ENCODE measurements at places on chromosomes 12 and 14.

GRCh38 chr14:59500732-59501131 lies 16.4 kb downstream of the JKAMP start:
- DNase-seq, result no peak

DNA sequence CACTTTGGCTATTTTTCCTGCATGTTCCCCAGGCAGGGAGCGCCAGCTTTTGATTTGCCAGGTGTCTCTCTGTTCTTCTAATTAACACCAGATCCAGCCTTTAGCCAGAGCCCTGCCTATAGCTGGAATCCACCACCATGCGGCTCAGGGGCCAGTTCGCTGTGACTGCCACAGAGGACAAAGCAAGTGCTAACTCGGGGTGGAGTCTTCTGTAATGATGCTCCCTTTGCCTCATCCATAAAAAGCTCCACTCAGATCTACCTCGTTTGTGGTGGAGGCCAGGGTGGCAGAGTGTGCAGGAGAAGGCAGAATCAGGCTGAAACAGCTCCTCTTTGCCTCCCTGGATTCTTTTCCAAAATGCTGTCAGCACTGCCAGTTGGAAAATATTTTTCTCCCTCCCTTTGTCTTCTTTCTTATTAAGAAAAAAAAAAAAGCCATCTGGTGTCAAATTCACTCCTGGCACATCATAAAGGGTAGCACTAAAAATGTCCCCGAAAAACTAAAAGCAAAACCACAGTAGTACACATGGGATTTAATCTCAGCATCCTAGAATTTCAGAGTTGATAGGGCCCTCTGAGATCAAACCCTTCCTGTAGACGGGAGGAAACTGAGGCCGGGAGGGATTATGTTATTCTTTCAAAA lies 18.0 kb upstream of the CTDSP2 start:
- no peak for DNase-seq

- no peak for DNase-seq
Measured at GRCh38 chr12:5581616-5582015, 149.7 kb downstream of the NTF3 start.

GRCh38 chr14:64673316-64673715 lies 30.9 kb upstream of the PLEKHG3 start:
- DNase-seq, result no peak

DNA sequence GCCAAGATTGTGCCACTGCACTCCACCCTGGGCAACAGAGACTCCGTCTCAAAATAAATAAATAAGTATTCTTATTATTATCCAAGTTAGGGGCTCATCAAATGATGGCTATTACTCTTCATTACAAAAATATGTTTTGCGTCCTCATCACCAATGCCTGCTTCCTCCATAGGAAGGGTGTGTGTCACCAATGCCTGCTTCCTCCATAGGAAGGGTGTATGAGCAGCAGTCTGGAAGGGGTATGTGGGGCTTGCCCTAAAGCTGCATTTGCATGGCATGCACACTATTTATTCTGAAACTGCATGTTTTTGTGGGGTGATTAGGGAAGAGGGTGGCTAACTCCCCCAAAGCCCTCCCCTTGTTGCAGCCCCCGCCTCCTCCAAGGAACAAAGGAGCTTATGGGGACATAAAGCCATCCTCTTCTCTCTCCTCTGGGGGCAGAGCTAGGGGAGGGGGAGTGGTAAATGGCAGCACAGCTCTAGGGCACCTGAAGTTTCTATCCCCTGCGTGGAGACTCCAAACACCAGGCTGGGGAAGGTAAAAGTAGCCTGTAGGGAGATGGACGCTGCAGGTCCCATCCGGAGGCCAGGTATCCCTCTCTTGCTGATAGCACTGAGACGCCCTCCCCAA lies 1.3 kb downstream of the CAMKK2 start:
- no peak for DNase-seq
